GM13976 (cell line): ENCODE measurements at places on chromosomes 13 and 19.

DNA sequence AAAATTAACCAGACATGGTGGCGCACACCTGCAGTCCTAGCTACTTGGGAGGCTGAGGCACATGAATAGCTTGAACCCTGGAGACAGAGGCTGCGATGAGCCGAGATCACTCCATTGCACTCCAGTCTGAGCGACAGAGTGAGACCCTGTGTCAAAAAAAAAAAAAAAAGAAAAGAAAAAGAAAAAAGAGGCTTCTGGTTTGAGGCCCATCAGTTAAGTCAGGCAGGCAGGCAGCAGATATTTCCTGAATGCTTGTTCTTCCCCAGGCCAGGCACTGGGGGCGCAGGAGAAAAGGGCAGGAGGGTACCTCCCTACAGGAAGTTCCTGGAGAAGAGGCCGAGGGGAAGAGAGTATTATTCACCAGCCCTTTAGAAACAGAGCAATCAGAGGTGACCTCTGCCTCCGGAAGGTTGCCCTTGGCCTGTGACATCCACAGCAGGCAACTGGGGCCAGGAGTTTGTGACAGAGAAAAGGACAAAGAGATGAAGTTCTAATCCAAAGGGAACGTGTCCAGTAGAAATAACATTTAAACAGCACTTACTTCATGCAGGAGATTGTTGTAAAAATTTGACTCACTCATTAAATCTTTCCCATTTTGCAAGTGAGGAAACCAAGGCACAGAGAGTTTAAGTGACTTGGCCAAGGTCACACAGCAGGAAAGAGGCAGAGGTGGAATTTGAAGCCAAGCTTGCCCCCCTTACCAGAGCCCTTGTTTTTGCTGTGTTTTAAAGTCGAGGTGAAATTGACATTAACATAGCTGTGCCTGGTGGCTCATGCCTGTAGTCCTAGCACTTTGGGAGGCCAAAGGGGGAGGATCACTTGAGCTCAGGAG, 4.3 kb upstream of the RLN3 start:
- DNase-seq = no peak

- no peak for DNase-seq
These were observed 91.1 kb upstream of the SOX1 start for GRCh38 chr13:111975539-111976473.

DNA sequence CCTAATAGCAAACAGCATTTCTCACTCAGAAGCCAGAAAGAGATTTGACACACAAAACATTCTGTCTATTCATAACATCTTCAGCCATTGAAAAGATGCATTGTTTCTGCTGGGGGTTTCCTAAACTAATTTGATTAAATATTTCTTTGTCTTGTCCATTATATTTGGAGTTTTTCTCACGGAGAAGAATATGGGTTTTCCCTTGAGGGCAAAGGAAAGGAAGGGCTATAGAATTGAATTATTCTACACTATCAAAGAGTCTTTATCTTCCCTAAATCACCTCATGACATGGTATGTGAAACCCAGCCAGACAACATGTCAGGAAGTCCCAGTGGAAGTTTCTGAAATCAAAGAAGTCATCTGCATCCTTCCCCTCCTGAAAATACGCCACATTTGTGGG, 186.4 kb downstream of the SHISA2 start:
- no peak for DNase-seq

DNA sequence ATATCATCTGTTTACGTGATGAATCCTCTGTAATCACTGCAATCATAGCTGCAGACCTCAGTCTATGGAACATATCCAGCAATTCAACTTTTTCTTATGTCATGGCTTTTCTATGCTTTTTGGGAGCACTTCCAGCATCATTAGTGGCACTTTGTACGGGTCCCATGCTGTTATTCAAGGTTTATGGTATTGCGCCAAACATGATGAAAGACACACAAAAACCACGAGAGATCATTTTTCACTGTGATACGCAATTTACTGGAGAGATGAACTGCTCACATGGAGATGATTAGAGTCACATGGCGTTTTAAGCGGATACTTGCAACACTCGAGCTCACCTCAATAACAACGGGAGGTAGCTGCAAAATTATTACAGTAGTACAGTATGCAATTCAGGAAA, 2101.7 kb upstream of the PCDH20 start:
- no peak for DNase-seq

GRCh38 chr13:33542309-33543088, 256.9 kb upstream of the STARD13 start:
- peak; percentile 91 for DNase-seq

DNA sequence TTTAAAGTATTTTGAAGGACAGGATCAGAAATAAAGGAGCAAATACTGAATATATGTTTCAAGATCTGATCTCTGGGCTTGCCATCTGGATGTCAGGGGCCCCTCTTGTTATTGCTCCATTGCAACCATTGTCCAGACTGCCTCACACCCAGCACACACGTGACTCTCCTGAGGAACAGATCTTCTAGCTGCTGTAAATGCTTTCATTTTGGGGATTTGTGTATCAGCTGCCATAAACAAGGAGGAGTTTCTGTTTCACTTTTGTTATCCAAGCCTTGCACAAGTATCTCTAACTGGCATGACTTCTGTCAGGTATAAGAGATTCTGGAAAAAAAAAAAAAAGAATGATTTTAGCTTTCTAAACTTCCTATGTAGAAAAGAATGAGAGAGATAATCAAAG, 1624.1 kb upstream of the PRR20A start:
- DNase-seq = no peak

GRCh38 chr19:29858000-29858596, 46.3 kb downstream of the CCNE1 start:
- DNase-seq = peak; percentile 76

- DNase-seq = no peak
These were observed 150.7 kb downstream of the KCTD15 start for GRCh38 chr19:33947265-33947964.

DNA sequence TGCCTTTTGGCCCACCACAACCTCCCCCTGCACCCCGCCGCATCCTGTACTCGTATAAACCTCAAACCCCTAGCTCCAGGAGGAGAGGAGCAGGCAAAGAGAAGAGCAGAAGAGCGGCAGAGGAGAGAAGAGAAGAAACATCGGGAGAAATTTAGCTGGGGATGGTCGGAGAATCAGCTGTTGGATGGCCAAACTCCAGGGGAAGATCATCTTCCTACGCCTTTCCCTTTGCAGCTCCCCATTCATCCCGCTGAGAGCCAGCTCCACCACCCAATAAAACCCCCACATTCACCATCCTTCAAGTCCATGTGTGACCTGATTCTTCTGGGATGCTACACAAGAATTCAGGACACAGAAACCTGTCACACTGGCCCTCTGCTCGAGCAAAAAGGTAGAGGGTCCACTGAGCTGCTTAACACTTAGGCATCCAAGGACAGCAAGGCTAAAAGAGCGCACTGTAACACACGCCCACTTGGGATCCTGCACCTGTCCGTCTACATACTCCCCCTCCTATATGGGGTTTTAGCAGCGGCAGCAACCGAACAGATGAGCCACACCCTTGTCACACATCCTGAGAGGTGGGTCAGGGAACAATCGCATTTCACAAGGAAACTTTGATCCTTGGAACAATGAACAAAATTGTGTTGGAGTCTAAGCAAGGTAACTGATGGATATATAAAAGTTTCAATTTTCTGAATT, 51.6 kb upstream of the MIR17HG start:
- no peak for DNase-seq

GRCh38 chr13:30802501-30802900, 67.2 kb downstream of the ALOX5AP start:
- DNase-seq = no peak

- peak; percentile 25 for DNase-seq
These were observed 638 bp downstream of the ADGRE5 start for GRCh38 chr19:14381689-14382474.

DNA sequence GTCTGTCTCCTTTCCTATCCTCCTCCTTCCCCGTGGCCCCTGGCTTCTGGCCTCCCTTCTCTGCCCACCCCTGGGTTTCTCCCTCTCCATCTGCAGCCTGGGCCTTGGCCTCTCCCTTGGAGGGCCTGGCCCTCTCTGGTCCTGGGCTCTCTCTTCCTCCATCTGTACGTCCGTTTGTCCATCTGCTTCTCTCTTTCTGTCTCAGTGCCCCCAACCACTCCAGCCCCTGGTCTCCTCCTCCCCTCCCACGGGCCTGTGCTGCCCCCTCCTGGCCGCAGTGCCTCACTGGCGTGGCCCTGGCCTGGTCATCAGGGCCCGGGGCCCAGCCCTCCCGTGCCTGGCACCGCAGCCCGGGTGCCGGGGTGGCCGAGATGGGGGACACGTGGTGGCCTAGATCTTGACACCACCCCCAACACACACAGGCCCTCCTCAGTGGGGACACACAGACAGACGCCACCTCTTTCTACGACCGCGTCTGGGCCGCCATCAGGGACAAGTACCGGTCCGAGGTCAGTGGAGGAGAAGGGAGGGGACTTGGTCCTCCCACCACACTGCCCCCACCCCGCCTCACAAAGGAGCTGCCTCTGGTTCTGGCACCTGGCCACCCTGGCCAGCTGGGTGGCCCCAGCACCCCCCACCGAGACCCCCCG, 11.3 kb downstream of the PRKCSH start:
- DNase-seq = peak; percentile 81

- DNase-seq = no peak
These were observed 395.8 kb upstream of the MIR17HG start for GRCh38 chr13:90951663-90952062.

DNA sequence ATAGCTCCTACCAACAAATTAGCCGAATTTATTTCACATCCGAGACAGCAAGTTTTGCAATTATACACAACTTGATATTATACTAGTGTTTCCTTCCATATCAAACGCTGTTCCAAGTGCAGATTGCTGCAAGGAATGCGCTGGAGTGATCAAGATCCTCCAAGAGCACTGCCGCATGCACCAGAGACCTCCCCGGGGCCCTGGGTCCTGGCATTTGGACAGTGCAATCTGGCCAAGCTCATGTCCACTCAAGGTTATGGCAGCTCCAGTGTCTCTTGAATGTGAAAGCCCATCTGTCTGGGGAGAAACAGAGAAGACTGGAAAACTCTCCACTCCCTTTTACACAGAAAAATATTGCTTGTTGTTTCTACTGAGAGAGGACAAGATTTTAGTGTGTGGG, 111.9 kb downstream of the HSPH1 start:
- no peak for DNase-seq

GRCh38 chr13:40351537-40352379, 314.7 kb downstream of the FOXO1 start:
- no peak for DNase-seq

DNA sequence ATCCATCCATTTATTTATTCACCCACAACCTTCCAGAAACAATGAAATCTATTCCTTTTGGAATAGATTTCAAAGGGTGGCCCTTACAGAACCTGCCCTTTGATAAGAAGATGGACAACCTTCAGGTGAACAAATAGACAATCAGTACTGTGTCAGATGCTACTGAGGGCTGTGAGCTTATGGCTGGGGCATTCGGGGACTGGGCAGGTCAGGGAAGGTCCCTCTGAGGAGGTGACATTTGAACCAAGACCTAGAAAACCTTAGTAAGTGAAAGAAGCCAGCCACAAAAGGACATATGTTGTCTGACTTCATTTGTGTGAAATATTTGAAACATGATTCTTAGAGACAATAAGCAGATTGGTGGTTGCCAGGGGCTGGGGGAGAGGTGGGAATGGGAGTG, 15.7 kb downstream of the ACTL9 start:
- DNase-seq = no peak

DNA sequence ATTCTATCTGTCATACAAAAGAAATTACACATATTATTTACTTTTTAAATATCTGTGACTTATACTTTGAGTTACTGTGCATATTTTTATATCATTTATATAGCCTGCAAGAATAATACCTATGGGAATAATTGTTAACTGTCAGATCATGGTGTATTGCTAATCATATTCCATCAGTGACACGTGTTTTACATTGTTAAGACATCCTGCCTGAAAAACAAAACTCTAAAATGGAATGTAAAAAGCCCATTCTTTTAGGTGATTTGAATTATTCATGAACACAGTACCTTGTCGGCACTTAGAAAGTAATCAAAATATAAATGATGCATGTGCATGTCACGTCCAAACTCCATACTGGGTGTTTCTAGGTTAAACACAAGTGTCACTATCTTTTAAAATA, 533.8 kb upstream of the PCDH9 start:
- no peak for DNase-seq

GRCh38 chr13:30776661-30777060, 41.3 kb downstream of the ALOX5AP start:
- DNase-seq = no peak

GRCh38 chr19:55597501-55597921, 1.8 kb downstream of the FIZ1 start:
- DNase-seq = no peak
